ENCODE measurements at places on chromosomes 4 and X. TPM values are rescaled to one million over a fixed set of nuclear protein-coding genes. Genes with fewer than 3 reads are reported as not detected.

- no peak for DNase-seq
Measured at GRCh38 chr4:97867557-97868091, 275.7 kb downstream of the STPG2 start.

GRCh38 chrX:22081475-22082092 lies 49.5 kb downstream of the PHEX start:
- peak; percentile 67 for DNase-seq

GRCh38 chr4:1608196-1608820 lies 75.8 kb downstream of the FAM53A start:
- DNase-seq, result no peak

DNA sequence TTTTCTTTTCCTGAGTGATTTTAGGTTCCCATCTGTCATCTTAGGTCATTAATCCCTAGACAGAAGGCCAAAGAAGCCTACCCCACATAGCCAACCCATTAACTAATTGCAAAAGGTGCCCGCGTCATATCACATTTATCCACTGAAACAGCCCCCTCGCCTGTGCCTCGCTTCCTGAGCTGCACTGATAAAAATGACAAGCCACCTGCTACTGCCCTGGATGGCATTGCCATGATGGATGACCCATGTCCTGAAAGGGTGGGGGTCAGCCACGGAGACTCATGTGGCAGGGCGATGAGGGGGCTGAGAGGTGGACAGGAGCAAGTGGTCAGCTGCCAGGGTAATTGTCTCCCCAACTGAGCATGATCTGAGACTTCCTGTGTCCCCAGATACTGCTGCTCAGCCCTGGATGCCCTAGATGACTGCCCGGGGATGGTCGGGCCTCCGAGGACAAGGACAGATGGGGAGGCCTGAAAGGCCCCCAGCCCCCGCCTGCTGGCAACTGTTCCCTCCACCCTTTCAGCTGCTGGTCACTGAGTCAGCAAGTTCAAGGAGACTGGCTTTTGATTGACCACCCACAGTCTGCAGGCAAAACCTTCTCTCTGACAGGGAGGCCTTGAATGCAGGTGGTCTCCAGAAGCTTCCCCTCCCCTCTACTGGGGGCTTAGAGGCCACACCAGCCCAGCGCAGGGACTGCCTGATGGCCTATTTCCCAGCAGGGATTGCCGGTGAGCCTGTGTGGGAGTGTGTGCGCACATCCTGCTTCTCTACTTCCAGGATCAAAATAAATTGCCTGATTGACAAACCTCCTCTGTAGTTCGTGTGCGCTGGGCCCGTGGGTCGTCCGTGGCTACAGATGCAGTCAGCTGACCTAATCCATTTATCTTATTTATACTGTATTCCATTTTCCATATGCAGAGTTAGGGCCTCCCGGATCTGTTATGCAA lies 496.3 kb downstream of the BCOR start:
- no peak for DNase-seq

DNA sequence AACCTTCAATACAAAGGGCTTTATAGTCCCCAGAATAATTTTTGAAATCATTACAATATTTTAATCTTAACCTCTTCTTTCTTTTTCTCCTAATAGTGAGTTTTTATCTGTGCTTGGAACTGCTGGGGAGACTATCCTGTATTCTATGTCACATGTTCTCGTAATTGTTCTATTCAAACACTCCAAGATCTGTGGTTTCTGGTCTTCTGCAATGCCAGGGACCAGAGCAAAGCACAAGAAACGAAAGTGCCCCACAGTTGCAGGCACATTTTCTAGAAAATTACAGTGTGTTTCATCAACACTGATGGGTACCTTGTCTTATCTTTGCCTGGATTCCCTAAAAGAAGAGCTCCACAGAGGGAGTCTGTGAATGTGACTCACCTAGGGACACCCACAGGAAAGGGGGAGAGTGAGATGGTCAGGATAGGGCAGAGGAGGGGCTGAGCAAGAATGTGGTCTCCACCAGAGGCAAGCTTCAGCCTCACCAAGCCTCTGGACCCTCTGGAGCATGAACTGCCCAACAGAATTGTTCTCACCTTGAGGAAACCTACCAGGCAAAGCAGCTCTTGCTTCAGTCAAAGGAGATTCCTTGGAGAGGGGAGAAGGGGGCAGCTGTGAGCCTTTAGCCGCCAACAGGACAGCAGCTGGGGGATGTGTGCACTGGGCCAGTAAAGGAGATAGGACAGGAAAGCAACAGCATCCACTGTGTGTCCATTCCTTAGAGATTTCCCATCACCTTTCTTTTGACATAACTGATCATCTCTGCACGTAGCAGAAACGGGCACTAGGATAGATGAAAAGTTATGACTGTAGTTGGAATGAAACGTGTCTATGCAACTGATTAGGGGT lies 25.9 kb downstream of the UNC5C start:
- DNase-seq, result no peak

DNA sequence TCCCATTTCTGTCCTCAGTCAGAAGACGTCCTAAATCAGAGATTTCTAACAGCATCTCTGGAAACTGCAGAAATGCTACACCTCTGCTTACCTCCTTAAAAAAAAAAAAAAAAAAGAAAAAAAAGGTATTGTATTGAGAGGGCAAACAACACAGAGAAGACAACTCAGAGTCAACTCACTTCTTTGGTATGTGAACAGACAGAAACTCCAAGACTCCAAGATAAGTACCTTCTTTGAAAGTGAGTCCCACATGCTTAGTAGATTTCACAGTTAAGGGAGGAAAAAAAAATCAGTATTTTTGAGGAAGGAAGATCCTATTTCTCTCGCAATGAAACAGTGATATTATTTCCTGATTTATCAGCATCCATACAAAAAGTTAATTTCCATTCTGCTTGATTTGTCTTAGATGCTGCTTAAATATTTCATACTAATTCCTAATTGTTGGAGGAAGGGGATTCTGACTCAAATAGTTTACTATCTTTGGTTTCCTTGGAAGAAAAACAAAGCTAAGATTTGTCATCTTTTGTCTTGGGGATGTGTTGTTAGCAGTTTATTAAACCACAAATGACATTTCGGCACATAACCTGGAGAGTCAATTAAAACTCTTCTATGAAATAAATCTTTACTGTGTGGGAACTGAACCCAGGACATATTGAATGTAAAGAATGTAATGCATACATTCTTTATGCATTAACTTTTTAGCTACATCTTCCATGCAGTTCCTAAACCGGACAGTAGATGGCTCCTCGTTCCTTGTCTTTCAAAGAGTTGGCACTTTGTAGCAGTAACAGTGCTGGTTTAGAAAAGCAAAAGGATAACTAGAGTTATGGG lies 4.7 kb downstream of the RASGEF1B start:
- DNase-seq, result peak; percentile 72

GRCh38 chr4:46270986-46271596 lies 118.8 kb downstream of the GABRA2 start:
- DNase-seq, result no peak

DNA sequence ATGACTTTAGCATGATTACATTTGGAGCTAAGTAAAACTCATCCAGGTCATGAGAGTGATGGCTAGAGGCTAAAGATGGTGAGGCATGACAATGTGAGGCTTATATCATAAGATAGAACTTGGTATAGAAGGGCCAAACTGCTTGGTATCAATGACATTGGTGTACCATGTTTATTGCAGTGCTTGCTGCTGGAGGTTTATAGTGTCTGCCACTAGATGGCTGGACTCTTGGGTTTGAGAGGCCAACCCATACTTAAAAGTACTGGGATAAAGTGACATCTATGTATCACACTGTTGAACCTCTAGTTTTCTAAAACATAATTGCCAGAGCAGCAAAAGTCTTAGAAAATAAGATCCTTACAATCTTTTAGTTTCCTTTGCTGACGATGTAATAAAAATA lies 83.0 kb upstream of the TACR3 start:
- no peak for DNase-seq

- DNase-seq, result no peak
Measured at GRCh38 chr4:60923075-60923474, 277.1 kb upstream of the ADGRL3 start.

- DNase-seq, result no peak
Measured at GRCh38 chr4:89266128-89266527, 41.5 kb downstream of the GPRIN3 start.

The SRPX gene
- 7.7 TPM for total RNA-seq

The IQCM gene
- not detected for total RNA-seq

The WAS gene
- 0.79 TPM for total RNA-seq

The DDX3X gene
- total RNA-seq, result 250 TPM
